ENCODE measurements at places on chromosomes 6 and 20.

DNA sequence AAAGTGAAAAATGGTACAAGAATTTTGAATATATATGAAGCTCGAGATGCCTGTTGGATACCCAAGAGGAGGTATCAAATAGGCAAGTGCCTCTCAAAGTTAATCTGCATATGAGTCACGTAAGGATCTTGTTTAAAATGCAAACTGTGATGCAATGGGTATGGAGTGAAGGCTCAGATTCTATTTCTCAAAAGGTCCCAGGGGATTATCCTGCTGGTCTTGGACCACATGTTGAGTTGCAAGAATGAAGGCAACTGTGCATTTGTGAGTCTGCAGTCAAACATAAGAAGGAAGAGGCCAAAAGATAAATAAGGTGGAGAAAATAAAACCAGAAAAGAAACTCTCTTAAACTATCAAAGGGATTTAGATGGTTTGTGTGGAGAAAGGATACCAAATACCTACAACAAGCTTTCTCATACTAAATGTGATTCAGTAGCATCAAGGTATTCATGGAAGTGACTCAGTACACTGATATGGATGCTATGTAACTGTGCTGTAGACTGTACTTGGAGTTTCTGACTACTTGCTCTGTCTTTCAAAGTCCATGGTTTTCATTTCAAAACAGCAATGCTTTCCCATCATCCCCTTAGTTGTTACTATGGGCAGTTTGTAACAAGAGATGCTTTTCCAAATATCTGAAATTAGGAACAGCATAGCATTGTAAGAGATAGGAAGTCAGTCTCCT, 106.3 kb downstream of the GFRAL start:
- no peak for DNase-seq

DNA sequence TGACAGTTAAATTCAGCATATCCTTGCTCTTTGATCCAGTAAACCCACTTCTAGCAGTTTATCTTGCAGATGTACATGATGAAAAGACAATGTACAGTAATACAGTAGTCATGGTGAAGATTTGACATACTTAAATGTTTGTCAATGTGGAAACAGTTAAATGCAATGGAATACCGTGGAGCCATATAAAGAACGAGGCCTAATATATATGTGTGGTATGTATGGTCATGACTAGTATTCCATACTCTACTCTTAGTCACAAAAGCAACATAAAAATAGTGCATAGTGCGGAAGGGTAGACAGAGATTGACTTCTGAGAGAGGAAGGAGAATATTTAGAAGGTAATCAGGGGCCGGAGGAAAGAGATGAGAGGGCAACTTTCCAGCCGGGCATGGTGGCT, 70.7 kb upstream of the ARMC2 start:
- no peak for DNase-seq

GRCh38 chr20:46752728-46753127, 43.3 kb downstream of the SLC2A10 start:
- peak; percentile 33 for DNase-seq

DNA sequence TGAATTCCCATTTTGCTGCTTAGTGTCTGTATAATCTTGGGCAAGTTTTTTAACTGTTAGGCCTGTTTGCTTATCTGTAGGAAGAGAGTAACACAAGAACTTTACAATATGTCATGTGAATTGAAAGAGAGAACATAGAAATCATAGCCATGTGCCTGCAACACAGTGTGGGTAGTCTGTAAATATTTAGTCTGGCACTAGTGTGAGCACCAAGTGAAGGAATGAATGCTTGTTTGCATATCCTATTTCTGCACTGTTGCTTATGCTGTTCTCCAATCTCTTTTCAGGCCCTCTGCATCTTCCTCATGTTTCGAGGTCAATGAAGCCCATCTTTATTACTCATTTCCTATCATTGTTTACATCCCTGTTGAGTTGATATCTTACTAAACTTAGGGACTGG, 49.2 kb downstream of the CBFA2T2 start:
- no peak for DNase-seq

GRCh38 chr6:34161857-34162515, 16.1 kb upstream of the GRM4 start:
- DNase-seq, result no peak

GRCh38 chr6:97790926-97791590, 508.0 kb upstream of the MMS22L start:
- no peak for DNase-seq

DNA sequence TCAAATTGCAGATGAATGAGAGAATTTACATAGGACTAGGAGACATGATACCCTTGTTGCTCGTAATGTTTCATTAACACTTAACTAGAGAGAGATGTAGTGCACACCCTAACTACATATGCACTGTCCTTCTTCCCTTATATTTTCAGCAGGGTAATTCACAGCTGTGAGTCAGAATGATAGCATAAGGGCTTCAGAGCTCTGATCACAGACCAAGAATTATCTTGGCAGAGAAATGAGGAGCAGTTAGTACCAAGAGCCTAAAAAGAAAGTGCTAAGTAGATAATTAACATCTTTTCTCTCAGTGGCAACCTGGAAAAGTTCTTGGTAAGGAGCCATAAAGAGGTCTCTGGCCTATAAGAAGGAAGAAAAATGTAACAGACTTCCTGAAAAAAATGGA, 35.8 kb downstream of the GRIK2 start:
- DNase-seq, result no peak
